Panc1 (cell line): ENCODE measurements at places on chromosomes 5 and 9. TPM values are rescaled to one million over a fixed set of nuclear protein-coding genes. Genes with fewer than 3 reads are reported as not detected.

The PCDHA5 gene
- 0.10 TPM for total RNA-seq

The PKD2L2 gene
- not detected for total RNA-seq

The CCDC180 gene
- total RNA-seq = 2.9 TPM

GRCh38 chr9:2787065-2787464 is 56.8 kb downstream of the PUM3 start:
- no peaks in the 10 kb centered on the region for H3K4me1 ChIP-seq
- DNase-seq = no peak
- H3K36me3 ChIP-seq = no peaks in the 10 kb centered on the region
- no peak overlapping the region for H3K27ac ChIP-seq
- no peak overlapping the region for H3K4me3 ChIP-seq
- no peaks in the 10 kb centered on the region for H3K27me3 ChIP-seq

DNA sequence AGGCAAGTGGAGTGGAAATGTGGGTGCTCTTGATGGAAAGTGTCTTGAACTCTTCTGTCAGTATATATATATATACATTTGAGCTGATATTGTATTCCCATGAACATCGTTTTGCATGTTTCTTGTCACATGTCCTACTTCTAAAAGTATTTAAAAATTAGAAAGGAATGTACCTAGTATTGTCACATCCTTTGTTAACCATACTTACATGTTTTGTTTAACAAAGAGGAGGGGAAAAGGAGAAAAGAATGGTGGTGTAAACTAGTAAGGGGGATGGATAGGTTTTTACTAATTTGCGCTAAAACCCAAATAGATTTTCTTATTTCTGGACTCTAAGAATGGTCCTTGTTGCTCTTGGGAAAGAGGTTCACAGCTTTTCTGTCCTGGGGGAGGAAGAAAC is 181.7 kb downstream of the GOLPH3 start:
- H3K4me1 ChIP-seq = no peaks in the 10 kb centered on the region
- no peak overlapping the region for H3K4me3 ChIP-seq
- no peaks in the 10 kb centered on the region for H3K36me3 ChIP-seq
- H3K27ac ChIP-seq = no peak overlapping the region
- H3K27me3 ChIP-seq = no peaks in the 10 kb centered on the region

GRCh38 chr5:103260951-103261350 is 2.4 kb downstream of the MACIR start:
- H3K27ac ChIP-seq = no peak overlapping the region
- peaks cover 25% of the 10 kb centered on the region for H3K4me1 ChIP-seq
- DNase-seq = no peak
- no peaks in the 10 kb centered on the region; the same call in 1 of the 2 replicates for H3K36me3 ChIP-seq

GRCh38 chr5:120538644-120539043 is 74.5 kb downstream of the PRR16 start:
- no peak for DNase-seq
- H3K4me3 ChIP-seq = no peak overlapping the region
- H3K27me3 ChIP-seq = no peaks in the 10 kb centered on the region
- no peaks in the 10 kb centered on the region for H3K4me1 ChIP-seq
- no peak overlapping the region for H3K27ac ChIP-seq
- no peaks in the 10 kb centered on the region for H3K36me3 ChIP-seq
